ENCODE measurements at places on chromosomes 16 and 17. TPM values are rescaled to one million over a fixed set of nuclear protein-coding genes. Genes with fewer than 3 reads are reported as not detected.
A peak's percentile ranks its signal among the peaks of the same experiment; 100 is the strongest.

Gene NEUROD2
- total RNA-seq, result not detected

DNA sequence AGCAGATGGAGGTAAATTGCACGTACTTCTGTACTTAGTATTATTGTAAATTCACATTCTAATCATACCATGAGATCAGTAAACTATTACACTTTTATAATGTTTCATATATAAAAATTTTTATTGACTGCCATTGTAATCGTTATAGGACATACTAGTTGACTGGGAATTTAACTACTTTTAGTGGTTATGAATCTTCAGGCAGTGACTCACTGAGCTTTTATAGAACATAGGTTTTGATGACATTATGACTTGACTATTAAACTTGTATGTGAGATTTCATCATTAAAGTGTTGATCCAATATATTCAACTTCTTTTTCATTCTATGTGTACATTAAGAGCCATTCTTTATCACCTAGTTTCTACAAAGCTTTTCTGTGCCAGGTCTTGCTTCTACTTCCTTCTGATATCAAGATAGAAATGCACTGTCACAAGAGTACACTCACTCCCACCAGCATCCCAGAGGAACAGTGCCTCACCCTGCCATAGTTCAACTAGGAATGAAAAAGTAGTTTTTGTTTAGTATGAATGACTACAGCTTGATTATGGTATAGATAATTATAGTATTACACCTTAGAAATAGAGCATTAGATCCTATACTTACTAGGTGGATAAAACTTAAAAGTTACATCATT is 142.4 kb upstream of the RBL2 start:
- DNase-seq, result no peak

- DNase-seq, result peak; percentile 80
Measured at GRCh38 chr17:5418858-5419355, 555 bp downstream of the NUP88 start.

- DNase-seq, result no peak
Measured at GRCh38 chr16:11748404-11749254, 6.0 kb upstream of the TXNDC11 start.

- DNase-seq, result peak; percentile 8
Measured at GRCh38 chr17:37043201-37043600, 94.4 kb downstream of the AATF start.

GRCh38 chr17:68954146-68954896 is 871 bp downstream of the ABCA8 start:
- DNase-seq, result no peak

Gene TBC1D3I
- under 0.01 TPM for total RNA-seq

Gene MYH2
- total RNA-seq, result not detected

DNA sequence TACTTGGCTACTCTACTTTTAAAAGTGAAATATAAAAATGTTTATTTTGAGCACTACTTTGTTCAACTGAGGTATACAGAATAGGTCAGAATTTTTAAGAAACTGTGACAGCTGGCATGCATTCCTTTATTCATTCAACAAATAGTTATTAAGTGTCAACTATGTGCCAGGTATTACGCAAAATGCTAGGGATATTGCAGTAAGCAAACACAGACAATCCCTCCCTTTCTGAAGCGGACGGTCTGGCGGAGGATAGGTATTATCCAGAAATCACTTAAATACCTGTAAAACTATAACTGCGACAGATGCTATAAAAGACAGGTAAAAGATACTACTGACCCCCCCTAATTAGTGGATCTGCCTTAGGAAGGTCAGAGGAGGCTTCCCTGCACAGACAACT is 26.1 kb downstream of the METTL16 start:
- DNase-seq, result no peak

Gene GCGR
- total RNA-seq, result not detected

Gene LRRC45
- total RNA-seq, result 10.1 TPM

- no peak for DNase-seq
Measured at GRCh38 chr16:78462288-78463208, 363.1 kb downstream of the WWOX start.

Gene PABPN1L
- total RNA-seq, result not detected

Gene EVI2A
- 0.13 TPM for total RNA-seq

DNA sequence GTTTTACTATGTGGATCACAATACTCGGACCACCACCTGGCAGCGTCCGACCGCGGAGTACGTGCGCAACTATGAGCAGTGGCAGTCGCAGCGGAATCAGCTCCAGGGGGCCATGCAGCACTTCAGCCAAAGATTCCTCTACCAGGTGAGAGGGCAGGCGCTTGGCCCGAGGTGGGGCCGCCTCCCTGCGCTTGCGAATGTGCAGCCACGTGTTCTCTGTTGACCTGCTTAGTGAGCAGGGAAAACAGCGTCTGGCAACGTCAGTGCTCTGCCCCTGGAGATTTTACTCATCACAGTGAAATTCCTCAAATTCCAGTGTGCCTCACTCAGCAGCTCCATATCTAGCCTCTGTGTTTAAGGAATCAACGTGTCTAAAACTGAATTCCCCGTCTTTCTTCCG is 33.4 kb upstream of the CLEC18A start:
- peak; percentile 76 for DNase-seq

Gene PITPNC1
- 21.7 TPM for total RNA-seq

DNA sequence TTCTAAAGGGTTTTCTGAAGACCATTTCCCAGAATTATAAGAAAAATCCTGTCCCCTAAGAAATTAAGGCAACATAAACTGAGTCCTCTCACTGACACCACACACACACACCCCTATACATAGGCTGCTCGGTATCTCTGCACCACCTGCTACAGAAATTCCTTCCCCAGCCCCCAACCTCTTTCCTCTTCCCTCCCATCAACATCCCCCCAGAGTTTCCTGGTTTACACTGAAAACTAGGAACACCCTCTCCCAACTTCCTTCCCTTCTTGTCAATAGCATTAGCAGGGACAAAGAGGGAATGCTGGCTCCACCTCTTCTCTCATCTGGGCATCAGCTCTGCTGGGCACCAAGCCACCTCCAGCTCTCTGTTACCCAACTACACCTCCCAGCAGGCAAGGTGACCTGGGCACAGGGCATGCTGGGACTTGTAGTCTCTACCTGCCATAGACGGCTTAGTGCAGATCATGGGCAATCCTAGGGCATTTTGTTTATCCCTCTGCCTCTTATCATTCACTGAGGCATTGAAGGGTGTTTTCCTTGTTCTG is 15.7 kb downstream of the CAVIN1 start:
- peak; percentile 99 for DNase-seq

Gene AOC3
- total RNA-seq, result 0.26 TPM

Gene SLFN14
- total RNA-seq, result under 0.01 TPM

GRCh38 chr16:389352-389751 is 7.6 kb upstream of the PGAP6 start:
- no peak for DNase-seq

DNA sequence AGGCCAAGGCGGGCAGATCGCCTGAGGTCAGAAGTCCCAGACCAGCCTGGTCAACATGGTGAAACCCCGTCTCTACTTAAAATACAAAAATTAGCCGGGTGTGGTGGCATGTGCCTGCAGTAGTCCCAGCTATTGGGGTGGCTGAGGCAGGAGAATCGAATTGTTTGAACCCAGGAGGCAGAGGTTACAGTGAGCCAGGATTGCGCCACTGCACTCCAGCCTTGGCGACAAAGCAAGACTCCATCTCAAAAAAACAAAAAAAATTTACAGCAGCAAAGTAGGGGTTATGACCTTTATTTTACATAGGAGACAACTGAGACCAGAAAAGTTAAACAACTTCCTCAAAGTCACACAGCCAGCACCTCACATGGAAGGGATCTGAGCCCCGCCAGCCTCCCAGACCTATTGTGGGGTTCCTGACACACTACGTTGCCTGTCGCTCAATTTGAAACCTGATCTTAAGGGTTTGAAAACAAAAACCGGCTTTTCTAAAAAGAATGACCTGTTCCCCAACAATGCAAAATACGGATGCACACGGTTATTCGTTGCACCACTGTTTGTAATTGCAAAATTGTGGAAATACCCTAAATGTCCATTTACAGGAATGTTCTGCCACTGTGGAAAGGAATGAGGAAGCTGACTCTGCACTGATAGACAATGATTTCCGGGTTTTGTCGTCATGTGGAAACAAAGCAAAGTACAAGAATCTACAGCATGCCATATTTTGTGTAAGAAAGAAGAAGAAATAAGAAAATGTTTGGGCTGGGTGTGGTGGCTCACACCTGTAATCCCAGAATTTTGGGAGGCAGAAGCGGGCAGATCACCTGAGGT is 77.2 kb downstream of the CNGB1 start:
- peak; percentile 97 for DNase-seq

DNA sequence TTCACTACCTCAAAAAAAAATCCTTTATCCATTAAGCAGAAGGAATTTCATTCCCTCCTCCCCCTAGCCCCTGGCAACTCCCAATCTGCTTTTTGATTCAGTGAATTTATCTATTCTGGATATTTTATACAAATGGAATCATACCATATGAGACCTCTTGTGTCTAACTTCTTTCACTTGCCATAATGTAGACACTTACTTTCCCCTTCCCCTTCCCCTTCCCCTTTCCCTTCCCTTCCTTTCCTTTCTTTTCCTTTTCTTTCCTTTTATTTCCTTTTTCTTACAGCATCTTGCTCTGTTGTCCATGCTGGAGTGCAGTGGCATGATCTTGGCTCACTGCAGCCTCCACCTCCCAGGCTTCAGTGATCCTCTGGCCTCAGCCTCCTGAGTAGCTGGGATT is 50.5 kb downstream of the PSMD12 start:
- no peak for DNase-seq

DNA sequence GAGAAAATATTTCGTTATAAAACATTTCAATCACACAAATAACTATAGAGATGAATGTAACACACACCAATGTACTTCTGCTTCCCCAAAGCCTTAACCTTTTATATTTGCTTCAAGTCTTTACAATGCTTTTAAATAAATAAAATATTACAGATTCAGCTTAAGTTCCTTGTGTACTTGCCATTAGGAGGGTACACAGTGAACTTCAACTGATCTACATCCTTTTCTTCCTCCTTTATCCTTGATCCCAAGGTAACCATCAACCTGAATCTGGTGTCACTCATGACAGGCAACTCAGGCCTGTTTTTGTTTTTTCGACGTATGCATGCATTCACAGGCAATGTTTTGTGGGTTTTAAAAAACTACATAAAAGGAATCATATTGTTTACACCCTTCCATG is 9.3 kb upstream of the AKAP1 start:
- DNase-seq, result no peak

DNA sequence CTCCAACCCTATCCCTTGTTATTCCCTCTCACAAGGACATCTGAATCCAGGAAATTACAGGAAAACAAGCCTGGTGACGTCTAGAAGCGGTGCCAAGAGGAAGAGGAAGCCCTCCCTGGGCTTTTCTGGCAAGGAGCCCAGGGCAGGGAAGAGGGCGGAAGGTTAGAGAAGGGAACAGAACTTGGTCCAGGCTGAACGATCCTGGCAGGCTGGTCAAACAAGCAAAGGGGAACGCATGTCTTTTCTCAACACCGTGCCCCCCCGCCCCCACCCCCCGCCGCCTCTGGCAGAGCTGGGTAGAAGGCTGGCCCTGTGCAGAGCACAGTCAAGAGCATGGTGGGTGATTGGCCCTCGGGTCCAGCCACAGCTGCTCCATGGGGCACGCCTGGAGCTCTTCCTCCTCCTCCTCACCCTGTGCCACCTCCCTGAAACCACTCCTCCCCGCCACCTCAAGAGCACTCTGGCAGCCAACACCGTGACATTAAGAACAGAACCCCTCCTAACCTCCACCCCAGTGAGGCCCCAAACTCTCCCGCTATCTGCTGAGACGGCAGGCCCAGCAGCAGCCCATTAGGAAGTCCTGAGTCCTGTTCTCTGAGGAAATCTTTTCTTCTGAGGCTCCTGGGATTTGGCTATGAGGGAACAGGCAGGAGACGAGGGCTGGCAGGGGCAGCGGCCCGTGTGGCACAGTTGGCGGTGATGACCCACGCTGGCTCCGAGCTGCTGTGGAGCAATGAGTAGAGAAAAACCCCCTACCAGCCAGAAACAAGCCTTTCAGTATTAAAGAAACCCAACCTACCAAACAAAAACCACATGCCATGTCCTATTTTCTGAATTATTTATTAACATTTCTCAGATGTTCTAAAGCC is 7.3 kb downstream of the C16orf86 start:
- peak; percentile 87 for DNase-seq

Gene C17orf67
- 10.6 TPM for total RNA-seq

- peak; percentile 89 for DNase-seq
Measured at GRCh38 chr16:27470567-27471431, 68.8 kb downstream of the IL21R start.

DNA sequence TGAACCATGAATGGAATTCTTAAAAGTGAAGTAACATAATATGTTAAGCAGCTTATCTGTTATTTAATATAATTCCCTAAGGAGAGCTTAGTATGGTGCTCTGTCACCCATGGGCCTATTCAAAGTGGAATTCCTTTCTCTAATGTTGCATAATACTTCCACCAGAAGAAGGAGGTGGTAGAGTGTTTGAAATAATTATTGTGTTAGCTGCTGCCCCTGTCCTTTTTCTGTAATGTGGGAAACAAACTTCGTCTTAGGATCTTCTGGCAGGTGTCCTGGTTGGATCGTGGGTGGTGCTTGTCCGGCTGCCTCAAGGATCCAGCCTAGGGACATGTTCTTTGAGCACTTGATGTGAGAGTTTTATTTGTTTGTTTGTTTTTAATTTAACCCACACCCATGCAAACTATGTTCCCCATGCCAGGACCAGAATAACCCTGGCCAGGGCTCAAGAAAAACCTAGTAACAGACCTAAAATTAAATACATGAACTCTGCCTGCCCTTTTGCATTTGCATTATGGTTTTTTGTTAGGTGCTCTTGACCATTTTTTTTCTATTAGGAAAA is 46.1 kb downstream of the ZNRF1 start:
- DNase-seq, result no peak
